ENCODE measurements at places on chromosomes 1 and 21.

- no peak for DNase-seq
These were observed 105.1 kb downstream of the LRIG2 start for GRCh38 chr1:113178106-113178505.

GRCh38 chr1:234433563-234434285 is 45.3 kb downstream of the TARBP1 start:
- peak; percentile 47 for DNase-seq

DNA sequence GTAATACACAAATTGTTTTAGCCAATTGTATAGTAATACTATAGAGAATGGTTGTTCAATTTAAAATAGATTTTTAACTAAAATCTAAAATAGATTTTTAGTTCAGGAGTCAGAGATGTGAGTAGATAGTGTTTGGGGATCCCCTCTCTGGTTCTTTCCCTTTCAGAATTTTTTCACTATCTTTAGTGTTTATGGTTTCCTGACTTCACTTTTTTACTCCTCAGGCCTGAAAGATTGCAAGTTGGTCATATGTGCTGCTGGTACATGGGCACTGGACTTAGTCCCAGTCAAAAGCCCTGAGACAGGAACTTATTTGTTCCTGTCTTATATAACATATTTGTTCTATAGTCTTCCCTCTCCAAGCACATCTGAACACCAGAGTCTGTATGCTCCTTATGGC is 96.8 kb upstream of the ATP1B1 start:
- DNase-seq = no peak

- DNase-seq = peak; percentile 50
These were observed 43.2 kb upstream of the PBX1 start for GRCh38 chr1:164515711-164516331.

GRCh38 chr1:60087681-60088080 is 14.1 kb upstream of the C1orf87 start:
- no peak for DNase-seq

DNA sequence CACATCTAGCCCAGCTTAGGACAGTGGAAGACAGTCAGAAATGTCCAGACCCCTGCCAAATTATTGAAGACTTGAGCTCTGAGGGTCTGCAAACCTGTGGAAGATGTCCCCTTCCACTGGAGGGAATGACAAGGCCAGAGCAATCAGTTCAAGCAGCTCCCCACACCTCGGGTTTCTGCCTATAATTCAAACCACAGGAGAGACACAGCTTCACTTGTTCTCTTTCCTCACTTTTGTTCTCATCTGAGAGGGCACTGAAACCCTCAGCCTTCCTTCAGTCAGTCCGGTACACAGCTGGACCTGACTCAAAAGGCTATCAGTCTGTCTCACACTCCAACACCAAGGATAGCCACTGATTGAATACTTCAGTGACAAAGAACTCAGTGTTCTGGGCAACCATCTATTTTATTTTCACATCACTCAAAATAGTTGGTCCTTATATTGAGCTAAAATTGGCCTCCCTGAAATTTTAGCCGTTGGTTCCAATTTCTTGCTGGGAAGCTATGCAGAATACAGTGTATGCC is 70.1 kb downstream of the TENT5C start:
- no peak for DNase-seq

GRCh38 chr1:36125129-36125991 is at the start of gene COL8A2:
Gene COL8A2 (minus strand): TSS chr1:36125222. CDS start chr1:36100242, 24,980 bp downstream.
- DNase-seq = no peak

DNA sequence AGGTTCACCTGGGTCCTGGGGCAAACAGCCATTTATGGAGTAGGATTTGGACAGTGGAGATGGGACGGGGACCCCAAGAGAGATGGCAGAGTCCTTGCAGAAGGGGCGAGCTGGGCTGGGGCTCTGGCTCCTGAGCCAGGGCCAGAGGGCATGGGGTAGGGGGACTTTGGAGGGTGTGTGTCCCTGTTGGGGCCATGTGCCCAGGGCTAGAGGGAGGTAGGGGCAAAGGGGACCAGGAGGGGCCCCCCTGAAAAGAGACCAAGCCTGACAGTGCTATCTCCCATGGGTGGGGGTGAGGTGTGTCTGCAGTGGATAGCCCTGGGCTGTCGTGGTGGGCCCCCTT is 92.3 kb downstream of the TRIM11 start:
- no peak for DNase-seq

DNA sequence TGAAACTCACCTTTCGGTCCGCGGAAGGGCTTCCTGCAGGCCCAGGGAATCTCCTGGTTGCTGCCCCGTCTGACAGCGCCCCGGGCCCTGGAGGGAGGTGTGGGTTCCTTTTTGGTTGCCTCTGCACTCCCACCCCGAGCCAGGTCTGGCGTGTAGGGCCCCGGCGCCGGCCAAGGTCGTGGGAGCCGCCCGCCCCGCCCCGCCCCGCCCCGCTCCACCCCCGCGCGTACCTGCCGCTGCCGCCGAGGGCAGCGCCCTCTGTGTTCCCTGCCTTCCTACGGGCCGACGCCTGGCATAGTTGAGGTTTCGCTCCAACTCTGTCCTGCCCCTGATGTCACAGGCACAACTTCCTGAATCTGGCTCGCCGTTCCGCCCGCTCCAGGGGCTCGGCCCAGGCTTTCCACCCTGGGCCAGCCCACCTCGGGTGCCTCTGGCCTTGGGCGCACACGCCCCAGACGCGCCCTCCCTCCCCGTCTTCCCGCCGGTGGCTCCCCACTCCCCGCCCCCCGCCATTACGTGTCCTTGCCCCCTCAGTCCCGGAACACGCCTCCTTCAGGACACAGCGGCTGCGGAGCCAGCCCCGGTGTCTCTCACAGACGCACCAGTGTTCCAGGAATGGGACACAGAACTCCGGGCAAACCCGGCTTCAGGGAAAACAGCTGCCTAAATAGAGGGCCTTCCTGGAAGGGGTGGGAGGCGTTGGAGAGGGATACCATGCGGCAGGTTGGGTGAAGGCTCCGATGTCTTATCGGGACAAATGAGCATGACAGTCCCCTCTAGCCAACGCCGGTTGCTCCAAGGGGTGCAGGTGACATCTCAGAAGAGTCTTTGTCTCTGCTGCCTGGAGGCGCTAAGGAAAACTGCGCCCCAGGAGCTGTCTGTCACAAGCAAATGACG is at the start of gene KIAA0040:
KIAA0040 (minus strand) TSS at position 147 of the 897 bp plus-strand sequence. CDS start 31,763 bp downstream, outside the sequence.
- peak; percentile 78 for DNase-seq

- peak; percentile 88 for DNase-seq
These were observed at the start of gene CDK18 for GRCh38 chr1:205504311-205505075. Gene CDK18 (plus strand): TSS chr1:205504669. CDS start chr1:205523168, 18,499 bp downstream.

- DNase-seq = no peak
These were observed 155.9 kb downstream of the ELAVL4 start for GRCh38 chr1:50264590-50264989.

GRCh38 chr1:19922015-19922688 is 1.3 kb downstream of the PLA2G2E start:
- DNase-seq = no peak

- DNase-seq = peak; percentile 86
These were observed 46.1 kb upstream of the BACE2 start for GRCh38 chr21:41121785-41122415.

GRCh38 chr21:35643176-35643575 is 417.1 kb downstream of the SETD4 start:
- no peak for DNase-seq

GRCh38 chr21:32021319-32021994 is 148.6 kb downstream of the HUNK start:
- no peak for DNase-seq

- DNase-seq = no peak
These were observed 47.3 kb upstream of the CNN3 start for GRCh38 chr1:94974241-94974640.

DNA sequence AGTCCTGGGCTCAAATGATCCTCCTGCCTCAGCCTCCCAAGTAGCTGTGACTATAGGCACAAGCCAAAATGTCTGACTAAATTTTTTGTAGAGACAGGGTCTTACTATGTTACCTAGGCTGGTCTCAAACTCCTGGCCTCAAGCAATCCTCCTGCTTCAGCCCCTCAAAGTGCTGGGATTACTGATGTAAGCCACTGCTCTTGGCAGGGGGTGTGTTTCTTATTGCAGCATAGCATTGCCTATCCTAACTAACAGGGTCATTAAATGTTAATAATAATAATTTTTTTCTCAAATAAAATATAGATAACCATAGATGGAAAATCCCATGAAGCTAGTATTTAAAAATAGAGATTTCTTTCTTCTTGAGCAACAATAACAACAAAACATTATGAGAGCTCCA is 52.4 kb downstream of the EXO1 start:
- no peak for DNase-seq

DNA sequence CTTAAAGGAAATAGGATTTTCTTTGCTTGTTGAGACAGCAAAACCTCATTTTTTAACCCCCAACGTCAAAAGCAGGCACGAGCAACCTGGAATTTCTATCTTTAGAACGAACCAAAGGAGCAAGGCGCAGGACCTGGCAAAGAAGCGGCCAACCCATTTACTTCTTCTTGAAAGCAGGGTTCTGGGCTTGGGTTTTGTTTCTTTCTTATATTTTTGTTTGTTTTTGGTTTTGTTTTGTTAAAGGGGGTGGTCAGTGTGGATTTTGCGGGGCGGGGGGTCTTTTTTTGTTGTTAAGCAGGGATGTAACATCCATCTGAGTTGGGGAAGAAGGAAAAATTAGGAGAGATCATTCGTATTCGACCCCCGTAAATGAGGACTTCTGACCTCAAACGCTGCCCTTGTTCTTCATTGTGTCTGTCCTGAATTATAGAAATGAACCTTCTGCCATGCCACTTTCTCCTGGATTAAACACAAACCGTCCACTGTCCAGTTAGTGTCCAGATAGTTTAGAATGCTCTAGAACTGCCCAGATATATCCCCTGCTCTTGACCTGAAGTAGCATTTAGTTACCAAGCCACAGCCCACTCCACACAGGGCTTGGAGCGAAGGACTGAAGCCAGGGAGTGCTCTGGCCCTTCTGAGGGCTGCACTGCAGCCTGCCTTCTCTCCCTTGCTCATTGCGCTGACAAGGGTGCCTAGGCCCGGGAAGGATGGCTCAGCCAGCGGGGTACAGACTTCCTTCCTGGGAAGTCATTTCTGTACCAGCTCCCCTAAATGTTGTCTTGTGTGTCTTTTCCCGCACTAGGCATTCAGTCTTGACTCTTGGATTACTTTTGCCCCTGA is 909 bp upstream of the APP start:
- no peak for DNase-seq

DNA sequence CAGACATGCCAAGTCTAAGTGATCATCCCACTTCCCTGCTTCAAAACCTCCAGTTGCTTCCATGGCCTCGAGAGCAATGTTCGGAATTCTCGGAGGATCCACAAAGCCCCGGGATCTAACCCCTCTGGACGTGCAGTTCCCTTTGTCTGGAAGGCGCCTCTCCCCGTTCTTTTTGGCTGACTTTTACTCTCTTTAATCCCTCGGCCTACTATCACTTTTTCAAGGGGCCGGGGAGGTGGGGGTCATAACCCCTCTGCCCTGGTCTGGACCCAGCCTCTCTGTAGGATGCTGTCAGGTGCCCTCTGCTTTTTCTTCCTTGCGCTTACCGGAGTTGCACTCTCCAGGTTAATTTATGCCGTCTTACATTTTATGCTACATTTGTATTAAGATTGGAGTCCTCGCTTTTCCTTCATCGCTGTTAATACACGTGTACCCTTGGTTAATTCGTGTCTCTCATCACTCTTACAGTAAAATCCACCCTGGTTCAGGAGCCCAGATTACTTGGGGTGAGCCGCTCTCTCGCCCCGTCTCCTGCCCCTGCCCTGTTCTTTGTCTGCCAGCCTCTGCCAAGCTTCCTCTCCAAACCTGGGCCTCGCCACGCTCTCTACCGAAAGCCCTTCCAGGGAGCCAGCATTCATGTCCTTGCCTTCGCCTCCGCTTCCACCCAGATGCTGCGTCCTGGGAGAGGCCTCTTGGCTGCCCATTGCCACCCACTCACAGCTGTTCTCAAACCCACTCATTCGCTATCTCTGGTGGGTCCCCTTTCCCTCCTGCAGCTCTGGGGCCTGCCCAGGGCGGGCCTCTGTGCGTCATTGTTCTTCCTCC is 448.6 kb downstream of the CAMTA1 start:
- DNase-seq = no peak

- no peak for DNase-seq
These were observed 63.7 kb upstream of the B3GALNT2 start for GRCh38 chr1:235567812-235568503.

- no peak for DNase-seq
These were observed 202.2 kb upstream of the C8B start for GRCh38 chr1:57167997-57168396.

DNA sequence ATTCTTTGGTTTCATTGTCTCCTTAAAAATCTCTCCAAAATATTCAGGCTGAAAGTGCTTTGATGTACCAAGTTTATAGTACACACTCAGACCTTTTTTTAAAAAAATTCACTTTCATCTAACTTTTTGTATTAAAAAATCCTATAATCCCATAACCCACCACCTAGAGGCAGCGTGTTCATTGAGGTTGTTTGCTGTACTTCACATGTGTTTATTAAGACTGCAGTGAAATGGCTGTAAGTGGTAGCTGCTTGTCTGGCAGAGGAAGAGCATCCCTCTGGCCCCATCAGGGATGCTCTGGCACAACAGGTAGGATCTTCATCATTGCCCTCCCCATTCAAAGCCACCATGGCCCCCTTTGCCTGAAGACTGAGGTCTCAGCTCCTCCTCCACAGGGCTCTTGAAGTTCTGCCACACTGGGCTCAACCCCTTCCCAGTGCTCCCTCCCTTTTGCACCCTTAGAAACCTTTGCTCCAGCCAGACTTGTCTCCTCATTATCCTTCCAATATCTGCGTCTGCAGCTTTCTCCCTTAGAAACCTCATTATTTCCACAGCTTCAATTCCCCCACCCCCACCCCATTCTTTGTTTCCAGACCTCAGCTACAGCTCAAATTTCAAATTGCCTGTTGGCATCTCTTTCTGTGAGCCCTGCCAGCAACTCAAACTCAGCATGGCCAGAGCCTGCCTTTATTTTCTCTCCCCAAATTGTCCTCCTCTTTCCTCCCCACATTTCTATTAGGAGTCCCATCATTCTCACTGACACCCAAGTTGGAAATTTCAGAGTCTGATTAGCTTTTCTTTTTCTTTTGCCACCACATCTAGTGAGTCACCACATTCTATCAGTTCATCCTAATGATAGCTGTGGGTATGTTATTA is 369.6 kb upstream of the USP24 start:
- DNase-seq = no peak

DNA sequence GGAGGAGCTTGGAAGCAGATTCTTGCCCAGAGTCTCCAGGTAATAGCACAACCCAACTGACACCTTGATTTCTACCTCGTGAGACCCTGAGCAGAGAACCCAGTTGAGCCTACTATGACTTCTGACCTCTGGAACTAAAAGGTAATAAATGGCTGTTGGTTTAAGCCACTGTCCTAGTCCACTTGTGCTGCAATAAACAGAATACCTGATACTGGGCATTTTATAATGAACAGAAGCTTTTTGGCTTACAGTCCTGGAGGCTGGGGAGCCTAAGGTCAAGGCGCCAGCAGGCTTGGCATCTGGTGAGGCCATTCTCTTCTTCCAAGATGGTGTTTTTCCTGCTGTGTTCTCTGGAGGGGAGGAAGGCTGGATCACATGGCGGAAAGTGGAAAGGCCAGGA is 39.9 kb upstream of the TP53BP2 start:
- no peak for DNase-seq

- DNase-seq = no peak
These were observed 80.9 kb downstream of the ABCA4 start for GRCh38 chr1:94039871-94040569.

DNA sequence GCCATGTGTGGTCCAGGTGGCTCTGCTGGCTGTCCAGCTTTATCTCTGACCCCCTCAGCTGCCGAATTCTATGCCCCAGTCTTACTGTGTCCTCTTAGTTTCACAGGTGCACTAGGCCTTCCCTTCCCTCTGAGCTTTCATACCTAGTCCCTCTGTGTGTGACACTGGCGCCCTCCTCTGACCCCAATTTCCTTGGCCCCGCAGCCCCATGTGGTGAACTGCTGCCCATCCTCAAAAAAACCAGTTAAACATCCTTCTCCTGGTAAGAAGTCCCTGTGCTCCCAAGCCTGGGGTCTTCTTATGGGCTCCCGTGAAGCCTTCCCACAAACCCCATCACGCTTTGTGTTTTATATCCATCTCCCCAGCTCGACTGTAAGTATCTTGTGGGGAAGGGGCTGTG is 93.9 kb upstream of the TSPAN2 start:
- no peak for DNase-seq
